ENCODE measurements at places on chromosomes 7 and 10.

DNA sequence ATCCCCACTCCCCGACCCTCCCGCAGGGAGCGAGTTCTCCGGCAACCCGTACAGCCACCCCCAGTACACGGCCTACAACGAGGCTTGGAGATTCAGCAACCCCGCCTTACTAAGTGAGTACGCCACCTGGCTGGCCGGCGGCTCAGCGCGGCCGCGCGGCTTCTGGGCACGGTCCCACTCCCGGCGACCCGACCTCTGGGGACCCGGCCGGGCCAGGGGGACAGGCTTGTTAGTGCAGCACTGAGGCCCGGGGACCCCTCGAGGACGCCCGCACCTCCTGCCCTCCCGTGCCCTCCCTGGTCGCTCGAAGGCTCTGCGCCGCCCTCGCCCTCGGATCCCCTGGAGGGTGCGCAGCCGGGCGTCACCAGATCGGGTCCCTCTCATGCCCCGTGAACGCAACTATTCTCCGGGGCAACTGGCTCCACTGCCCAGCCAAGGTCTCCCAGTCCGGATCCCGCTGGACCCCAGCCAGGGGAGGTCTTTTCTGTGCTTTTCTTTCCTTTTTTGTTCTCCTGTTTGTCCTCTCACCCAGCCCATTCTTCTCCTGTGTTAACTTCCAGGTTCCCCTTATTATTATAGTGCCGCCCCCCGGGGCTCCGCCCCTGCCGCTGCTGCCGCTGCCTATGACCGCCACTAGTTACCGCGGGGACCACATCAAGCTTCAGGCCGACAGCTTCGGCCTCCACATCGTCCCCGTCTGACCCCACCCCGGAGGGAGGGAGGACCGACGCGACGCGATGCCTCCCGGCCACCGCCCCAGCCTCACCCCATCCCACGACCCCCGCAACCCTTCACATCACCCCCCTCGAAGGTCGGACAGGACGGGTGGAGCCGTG, 81.8 kb downstream of the PAX2 start:
- peak; percentile 62 for DNase-seq

DNA sequence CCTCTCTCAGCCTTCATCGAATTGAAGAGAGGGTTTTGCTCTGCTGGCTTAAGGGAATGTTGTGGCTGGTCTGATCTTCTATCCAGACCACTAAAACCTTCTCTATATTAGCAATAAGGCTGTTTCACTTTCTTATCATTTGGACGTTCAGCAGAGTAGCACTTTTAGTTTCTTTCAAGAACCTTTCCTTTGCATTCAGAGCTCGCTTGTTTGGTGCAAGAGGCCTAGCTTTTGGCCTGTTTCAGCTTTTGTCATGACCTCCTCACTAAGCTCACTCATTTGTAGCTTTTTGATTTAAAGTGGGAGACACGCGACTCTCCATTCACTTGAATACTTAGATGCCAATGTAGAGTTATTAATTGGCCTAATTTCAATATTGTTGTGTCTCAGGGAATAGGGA, 3.9 kb downstream of the MPP7 start:
- DNase-seq, result no peak

GRCh38 chr10:116912162-116912561, 62.9 kb downstream of the ENO4 start:
- peak; percentile 31 for DNase-seq

GRCh38 chr7:158023157-158023556, 564.5 kb downstream of the PTPRN2 start:
- no peak for DNase-seq

DNA sequence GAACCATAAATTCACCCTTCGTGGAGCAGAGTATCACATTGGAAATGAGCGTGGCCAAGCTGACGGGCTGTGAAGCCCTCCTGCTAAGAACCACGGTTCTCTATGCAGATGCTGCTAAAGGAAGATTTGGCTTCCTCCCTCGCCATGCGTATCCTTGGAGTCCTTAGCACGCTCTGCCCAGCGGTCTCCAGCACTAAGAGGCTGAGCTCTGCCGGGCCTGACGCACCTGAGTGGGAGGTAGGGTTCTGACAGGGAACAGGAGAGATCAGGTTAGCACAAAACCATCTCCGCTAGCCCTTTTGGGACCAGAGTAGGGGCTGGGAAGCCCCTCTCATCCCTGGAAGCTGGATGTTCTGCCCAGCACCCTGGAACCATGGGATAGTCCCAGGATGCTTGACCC, 225.8 kb downstream of the KCNMA1 start:
- no peak for DNase-seq

DNA sequence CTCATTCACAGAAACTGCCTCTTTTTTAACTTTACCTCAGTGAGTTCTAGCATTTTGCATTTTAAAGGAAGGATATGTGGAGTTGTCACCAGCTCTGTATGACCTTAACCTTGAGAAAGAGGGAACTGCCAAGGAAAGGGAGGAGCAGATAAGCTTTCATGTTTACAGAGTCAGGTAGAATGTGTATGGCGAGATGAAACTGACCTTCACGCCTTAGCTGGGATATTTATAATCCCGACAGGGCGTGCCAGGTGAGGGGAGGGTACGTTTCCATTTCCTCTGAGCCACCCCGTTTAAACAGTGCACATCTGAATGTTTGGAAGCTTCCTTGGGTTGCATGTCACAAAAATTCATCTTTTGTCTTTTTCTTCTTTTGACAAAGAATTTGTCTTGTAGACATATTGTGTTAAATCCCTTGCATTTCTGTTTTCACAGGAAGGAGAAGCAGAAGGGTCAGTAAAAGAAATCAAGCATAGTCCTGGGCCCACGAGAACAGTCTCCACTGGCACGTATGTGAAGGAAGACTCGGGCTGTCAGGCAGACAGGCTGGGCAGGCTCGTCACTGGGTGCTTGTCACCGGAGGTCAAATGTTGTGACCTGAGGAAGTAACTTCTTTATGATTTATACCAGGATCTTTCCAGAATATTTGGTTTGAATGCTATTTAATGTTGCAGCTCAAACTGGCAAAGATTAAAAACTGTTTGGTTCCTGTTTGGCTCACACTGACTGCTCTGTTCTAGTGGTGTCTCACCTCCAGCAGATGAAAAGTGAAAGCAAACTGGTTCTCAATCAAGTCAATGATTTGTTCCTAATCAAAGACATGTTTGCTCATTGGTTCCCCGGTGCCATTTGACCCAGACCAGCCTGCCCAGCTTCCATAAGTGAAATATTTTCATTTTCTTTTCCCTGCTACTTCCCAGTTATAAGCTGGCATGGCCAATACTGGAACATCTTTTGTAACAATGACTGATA, 16.2 kb downstream of the OPTN start:
- peak; percentile 57 for DNase-seq

DNA sequence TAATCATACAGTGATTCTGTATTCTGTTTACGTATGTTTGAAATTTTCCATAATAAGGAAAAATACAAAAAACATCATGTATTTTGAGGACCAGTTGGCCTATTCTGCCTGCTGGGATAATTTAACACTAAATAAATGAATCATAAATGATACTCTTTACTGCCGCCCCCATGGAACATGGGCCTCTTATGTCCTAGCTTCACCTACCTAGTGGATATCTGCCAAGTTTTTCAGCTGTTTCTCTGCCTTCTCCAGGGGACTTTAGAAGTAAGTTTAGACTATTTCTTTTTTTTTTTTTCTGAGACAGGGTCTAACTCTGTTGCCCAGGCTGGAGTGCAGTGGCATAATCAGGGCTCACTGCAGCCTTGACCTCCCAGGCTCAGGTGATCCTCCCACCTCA, 10.4 kb downstream of the NFE2L3 start:
- no peak for DNase-seq

GRCh38 chr10:95661818-95662217, 5.3 kb upstream of the ALDH18A1 start:
- DNase-seq, result no peak

DNA sequence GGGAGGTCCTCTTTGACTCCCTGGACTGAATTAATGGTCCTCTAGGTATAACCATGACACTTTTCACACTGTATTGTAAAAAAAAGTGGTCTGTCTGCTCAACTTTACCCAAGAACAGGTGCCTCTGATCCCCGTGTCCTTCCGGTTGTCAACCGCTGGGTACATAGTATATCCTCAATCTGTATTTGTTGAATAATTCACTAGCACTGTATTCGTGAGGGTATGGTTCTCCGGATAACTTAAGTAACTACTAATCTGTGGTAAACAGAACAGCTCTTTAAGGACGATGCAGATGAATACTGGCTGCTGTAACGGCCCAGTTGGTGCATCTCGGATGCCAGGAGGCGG, 472 bp upstream of the ADAM22 start:
- no peak for DNase-seq

DNA sequence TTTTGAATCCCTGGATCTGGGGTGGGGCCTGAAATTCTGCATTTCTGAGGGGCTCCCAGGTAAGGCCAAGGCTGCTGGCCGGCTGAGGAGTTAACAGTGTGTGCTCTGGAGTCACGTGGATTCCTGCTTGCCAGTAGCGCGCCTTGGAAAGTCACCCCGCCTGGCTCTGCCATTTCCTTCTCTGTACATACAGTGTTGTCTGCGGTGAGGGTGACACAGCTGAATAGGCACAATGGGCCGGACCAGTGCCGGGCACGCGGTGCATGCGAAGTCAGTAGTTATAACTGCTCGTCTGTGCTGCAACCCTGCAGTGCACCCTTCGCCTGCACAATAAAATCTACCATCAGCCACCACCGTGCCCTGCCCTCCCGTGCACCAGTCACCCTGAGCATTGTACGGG, 68.0 kb upstream of the EEPD1 start:
- DNase-seq, result no peak

- no peak for DNase-seq
These were observed 59.8 kb upstream of the MSRB2 start for GRCh38 chr10:23035569-23035968.

DNA sequence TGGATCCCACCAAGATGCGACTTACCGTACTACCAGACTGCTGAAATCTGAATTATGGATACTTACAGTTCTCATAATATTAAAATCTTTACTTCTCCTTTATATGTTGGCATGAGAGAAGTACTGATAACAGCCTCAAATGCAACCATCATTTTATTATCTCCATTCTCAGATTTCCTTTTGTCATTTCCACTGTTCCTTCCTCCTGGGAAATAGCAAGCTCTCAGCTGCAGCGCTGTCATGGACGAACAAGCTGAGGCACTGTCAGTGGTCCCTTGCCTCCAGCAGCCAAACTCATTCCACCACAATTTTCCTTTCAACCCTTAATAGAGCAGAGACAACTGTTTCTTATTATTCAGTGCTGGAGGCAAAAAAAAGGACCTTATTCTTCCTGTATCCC, 478.4 kb downstream of the ARL4A start:
- no peak for DNase-seq

DNA sequence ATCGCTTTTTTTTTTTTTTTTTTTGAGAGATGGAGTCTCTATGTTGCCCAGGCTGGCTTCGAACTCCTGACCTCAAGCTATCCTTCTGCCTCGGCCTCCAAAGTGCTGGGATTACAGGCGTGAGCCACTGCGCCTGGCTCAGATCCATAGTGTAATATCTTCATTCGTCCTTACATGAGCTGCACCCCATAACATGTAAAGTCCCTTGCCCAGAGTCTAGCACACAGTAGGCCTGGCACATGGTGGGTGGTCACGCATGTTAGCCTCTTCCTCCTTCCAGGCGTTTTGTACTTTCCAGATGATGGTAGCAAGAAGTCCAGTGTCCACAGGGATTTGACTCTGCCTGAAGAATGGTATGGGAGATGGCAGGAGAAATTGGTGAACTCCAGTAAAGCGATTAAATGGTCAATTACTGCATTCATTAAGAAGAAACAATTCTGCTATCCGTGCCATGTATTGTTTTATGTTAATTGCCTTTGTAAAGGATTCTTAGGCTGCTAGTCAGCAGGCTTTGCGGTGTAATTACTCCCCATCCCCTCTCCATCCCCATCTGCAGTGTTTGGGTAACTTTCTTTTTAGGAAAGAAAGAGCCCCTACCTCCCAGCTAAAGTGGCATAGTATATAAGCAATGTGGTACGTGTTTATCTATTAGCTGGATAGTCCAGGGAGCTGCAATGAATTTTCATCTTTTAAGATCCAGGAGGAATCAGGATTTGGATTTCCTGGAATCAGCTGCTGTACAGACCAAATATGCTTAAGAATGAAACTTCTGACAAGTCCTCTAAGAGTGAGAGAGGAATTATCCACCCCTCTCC, 1.2 kb downstream of the TPST1 start:
- DNase-seq, result no peak

DNA sequence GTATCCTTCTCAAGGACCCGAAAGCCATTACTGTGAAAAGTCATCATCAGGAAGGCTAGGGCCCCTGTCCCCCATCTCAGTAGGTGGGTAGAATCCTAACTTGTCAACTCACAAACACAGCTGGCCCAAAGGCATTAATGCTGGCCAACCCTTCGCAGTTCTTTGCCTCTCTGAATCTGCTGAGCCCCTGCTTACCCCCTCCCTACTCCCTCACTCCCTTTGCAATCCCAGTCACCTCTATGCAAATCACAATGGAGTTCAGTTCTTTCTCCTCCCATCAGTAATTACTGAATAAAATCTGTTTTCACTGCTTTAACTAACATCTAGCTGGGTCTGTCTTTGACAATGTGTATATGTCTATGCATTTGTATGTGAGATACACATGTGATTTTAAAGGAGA, 38.1 kb upstream of the AOAH start:
- no peak for DNase-seq

DNA sequence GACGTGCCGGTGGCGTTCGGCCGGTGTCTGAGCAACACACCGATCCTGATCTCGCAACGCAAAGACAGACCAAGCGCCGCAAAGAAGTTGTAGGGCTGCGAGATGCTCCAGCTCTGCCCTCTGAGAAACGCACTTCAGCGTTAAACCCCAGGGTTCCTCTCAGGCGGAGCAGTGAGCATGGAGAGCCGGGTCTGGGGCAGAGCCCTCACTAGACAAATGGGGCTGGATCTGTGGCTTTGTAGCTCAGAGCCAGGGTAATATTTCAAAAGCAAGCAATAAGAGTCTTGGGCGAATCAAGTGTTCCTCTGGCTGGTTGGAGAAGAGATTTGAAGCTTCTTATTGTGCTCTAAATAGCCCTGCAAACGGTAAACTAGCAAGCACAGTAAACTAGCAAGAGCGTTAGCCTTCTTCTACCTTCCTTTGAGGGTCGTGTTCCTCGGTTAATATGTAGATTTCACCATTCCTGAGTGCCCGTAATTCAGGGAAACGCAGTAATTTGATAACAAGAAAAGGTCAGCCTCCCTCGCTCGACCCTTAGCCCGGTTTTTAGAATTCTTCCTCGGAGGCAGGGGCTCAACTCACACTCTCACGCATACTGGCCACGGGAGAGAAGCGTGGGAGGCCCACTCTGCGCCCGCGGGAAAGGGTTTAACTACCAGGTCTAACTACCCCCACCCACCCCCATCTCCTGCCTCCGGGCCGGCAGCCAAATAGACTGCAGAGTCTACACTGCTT, 6.7 kb downstream of the SKAP2 start:
- DNase-seq, result peak; percentile 66

GRCh38 chr10:129532838-129533237, 65.8 kb downstream of the MGMT start:
- DNase-seq, result no peak

GRCh38 chr10:76026905-76027304, 595.5 kb downstream of the LRMDA start:
- no peak for DNase-seq

- no peak for DNase-seq
These were observed 2.9 kb downstream of the PKD2L1 start for GRCh38 chr10:100327007-100327717.
